ENCODE measurements at places on chromosomes 5 and 9. TPM values are rescaled to one million over a fixed set of nuclear protein-coding genes. Genes with fewer than 3 reads are reported as not detected.

INSL6 gene
- 0.45 TPM for polyA plus RNA-seq

DNA sequence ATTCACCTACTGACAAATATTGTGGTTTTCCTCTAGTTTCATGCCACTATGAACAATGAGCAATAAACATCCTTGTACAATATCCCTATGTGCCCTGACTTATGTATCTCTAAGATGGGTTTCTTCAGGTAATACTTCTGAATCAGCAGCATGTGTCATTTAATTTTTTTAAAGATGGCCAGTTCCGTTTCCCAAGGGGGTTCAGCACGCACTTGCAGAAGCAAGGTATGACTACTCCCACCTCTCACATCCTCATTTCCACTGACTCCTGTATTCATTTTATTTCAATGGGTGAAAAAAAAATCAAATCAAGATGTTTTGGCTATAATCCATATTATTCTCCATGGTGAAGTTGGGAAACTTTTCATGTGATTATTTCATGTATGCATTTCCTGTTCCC lies 14.7 kb upstream of the ADAMTS19 start:
- no peaks in the 10 kb centered on the region for H3K36me3 ChIP-seq
- H3K4me3 ChIP-seq: no peak overlapping the region
- no peaks in the 10 kb centered on the region for H3K4me1 ChIP-seq
- H3K27me3 ChIP-seq: no peaks in the 10 kb centered on the region
- DNase-seq: peak; percentile 37

- no peaks in the 10 kb centered on the region for H3K4me1 ChIP-seq
- no peak overlapping the region for H3K27ac ChIP-seq
- no peaks in the 10 kb centered on the region for H3K36me3 ChIP-seq
Observed at GRCh38 chr5:66198837-66199236, 54.7 kb downstream of the SREK1 start.

GRCh38 chr9:79301551-79302391 lies 270.0 kb upstream of the TLE4 start:
- H3K36me3 ChIP-seq: no peaks in the 10 kb centered on the region
- no peak overlapping the region for H3K4me3 ChIP-seq
- H3K27me3 ChIP-seq: no peaks in the 10 kb centered on the region

All from muscle of leg (tissue), 16 donors.